ENCODE measurements at places on chromosomes 7 and 10.

DNA sequence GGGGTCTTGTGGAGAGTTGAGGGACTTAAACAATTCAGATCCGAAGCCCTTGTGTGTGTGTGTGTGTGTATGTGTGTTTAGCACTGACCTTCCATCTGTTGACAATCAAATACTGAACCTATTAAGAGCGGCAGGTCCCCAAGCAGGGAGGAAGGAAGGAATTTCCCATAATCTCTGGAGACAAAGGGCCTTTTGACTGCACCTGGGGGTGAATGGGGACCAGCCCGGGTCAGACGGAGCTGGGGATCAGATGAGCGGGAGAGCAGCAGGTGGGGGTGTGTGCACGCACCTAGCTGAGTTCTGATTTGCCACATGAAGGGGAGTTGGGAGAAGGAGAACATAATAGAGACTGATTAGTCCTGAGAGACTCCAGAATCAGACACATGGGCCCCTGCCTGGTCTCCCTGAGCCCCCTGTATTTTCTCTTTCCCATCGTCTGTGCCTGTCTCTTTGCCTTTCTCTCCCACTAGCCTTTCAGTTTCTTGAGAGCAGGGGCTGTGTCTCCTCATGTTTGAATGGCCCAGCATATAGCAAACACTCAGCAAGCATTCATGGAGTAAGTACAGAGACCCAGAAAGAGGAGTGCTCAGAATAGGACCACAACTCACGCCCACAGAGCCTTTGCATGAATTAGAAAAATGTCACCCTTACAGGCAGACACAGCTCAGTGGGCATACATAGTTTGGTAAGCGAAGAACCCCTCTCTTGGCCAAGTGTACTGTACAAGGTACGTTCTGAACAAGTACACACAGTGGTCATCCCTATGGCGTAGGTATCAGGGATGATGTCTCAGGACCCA is 288.3 kb upstream of the HABP2 start:
- no peak for DNase-seq

DNA sequence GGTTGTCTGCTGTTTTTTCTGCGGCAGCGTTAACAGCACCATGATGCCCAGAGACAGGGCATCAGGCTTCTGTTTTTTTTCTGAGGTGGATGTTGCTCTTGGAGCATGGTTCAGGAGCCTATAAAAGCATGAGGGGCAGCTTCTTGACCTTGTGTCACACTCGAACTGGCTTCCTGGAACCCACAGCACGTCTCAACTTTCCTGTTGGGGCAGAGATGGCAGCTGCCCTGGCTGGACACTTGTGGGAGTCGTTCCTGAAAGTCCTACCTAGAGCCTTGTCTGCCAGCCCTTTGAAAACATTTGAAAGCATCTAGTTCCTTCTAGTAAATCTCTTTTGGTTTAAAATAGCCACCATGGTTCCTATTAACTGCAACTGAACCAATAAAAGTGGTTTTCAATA is 28.9 kb upstream of the PRKAG2 start:
- DNase-seq: no peak

GRCh38 chr10:52423369-52423768 is 109.3 kb downstream of the DKK1 start:
- DNase-seq: no peak

DNA sequence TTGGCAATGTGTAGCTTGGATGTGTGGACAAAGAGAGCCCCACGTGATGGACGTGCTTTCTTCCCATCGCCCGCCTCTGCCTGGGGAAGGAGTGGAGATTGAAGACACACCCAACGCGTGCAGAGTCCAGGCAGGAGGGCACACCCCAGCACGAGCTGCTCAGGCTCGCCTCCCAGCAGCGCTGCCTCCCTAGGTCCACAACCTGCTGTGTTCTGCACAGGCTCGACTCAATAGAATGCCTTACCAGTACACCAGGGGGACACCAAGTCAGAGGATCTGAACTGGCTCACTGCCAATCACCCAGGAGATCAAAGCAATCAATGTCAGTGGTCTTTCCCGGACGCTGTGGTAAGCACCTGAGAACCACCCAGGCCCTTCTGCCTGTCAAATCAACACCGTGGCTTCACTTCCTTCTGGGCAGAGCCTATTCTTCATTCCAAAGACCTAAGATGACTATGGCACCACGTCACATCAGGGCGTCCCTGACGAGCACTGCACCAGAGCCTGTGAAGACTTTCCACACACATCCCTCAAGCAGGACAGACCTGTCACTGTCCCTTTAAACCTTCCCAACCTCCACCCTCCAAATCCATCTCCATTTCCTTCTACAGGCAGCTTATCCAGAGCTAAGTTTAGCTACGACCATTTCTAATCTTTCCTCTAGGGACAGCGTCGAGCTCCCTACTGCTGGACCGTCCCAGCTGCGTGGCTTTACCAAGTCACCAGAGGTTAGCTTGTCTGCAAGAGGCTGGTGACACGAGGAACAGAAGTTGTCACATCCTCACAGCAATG is 72.3 kb downstream of the AMZ1 start:
- no peak for DNase-seq

GRCh38 chr10:6236349-6237198 is 33.8 kb downstream of the PFKFB3 start:
- DNase-seq: no peak

- no peak for DNase-seq
Observed at GRCh38 chr7:29377718-29378117, 183.1 kb downstream of the CHN2 start.

DNA sequence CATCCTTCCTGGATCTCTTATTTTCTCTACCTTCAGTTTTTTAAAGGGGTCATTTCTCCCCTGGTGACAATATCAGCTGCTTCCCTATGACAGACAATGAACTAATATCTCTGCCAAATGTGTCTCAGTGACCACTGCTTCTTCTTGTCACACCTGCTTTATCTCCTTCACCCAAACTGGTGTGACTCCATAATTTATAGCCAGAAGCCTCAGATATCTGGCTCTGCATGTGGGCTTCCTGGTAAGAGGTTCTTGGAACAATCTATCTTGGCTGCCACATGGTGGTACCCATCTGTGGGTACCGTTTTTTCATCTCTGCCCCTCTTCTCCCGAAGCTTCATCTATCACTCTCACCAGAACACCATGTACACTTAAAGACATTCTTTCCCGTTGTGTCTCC is 37.0 kb downstream of the CPVL start:
- no peak for DNase-seq

DNA sequence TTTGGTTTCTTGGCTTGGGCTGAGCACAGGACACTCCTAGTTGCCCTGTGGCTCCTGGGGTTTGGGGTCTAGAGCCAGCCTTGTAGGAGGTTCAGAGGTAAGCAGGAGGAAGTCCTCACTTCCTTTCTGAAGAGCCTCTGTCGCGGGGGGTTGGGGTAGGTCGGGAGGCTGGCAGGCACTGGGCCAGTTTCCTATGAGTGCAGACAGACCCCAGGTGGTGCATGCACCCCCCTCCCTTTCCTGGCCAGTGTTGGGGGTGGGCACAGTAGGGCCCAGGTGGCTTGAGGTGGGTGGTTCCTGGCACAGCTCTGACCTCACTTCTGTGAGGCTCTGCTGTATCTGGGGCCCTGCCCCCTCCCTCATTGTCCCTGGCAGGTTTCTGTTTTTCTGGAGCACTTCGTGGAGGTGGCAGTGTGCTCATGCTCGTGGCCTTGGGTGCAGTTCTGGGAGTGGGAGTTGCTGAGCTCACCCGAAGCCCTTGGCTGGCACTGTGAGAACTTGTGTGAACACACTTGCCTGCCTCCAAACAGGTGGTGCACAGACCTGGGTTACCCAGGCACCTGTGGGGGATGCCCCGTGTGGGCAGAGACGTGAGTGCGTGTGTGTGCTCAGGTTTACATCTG is 1.8 kb downstream of the PALD1 start:
- no peak for DNase-seq

DNA sequence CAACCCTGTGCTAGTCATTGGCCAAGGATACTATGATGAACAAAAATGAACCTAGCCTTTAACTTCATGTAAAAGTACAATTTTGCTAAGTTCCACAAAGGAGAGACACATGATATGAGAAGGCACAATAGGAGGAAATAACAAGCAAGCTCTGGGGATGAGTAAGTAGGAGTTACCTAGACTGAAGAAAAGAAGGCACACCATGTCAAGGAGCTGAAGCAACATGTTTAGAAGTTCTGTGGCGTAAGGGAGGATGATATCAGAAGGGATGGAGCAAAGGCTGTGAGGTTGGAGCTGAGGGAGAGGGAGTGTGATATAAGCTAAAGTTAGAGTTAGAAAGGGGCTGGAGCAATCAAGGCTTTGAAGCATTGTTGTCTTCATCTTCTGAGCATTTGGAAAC is 25.6 kb downstream of the KIFBP start:
- DNase-seq: no peak
